Activated naive CD8-positive, alpha-beta T cell treated with anti-CD3 and anti-CD28 coated beads, Interleukin-2, amount 50 U/mL, for 24 hours (primary cell): ENCODE measurements at places on chromosomes 2 and 18.

GRCh38 chr18:23133860-23134779, 1.2 kb upstream of the CABLES1 start:
- peak; percentile 51 for DNase-seq

- no peak for DNase-seq
Measured at GRCh38 chr2:85801871-85802270, 48.1 kb downstream of the ATOH8 start.

GRCh38 chr18:23812546-23813440, 123.5 kb downstream of the LAMA3 start:
- DNase-seq = no peak

DNA sequence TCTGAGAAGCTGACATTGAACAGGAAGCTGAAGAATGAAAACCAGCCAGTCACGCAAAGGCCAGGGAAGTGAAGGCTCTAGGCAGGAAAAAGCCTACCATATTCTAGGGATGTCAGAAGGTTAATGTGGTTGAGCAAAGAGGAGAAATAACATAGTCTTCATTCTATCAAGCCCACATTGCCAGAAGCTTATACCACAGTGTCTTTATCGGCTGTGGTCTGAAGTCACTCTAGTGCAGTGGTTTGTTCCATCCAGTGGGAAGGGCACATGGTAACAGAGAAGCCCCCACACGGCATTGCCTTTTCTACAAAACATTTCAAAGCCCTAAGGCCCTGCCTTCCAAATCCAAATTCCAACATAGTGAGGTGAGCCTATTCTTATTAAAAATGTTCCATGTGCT, 311.3 kb downstream of the TNS1 start:
- no peak for DNase-seq

GRCh38 chr2:231037202-231037730, at the start of gene C2orf72:
Gene C2orf72 (plus strand): TSS chr2:231037523. CDS start chr2:231037566, 43 bp downstream.
- DNase-seq = peak; percentile 23

- DNase-seq = no peak
Measured at GRCh38 chr2:77521931-77522470, at the start of gene LRRTM4. Gene LRRTM4 (minus strand): TSS chr2:77522376.

- DNase-seq = no peak
Measured at GRCh38 chr18:76335859-76336640, 159.0 kb downstream of the ZNF516 start.

DNA sequence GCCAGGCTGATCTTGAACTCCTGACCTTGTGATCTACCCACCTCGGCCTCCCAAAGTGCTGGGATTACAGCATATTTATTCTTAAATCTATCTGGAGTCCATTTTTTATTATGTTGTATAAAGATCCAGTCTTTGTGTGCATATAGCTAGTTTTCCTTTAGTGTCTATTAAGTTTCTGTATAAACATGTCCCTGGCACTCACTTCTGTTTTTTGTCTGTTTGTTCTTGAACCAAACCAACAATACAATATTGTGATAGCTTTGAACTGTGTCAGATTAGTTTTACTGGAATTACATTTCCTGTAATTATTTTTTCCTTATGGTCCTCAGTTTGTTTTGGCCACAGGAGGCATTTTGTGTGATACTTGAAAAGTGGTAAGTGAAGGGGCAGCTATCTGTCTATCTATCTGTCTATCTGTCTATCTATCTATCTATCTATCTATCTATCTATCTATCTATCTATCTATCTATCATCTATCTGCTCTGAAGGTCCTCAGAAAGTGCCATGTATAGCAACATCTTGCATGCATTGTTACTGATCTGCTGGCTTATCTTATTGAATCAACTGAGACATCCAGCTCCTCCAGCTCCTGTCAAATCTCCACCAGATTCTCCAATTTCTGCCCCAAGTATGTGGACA, 70.9 kb upstream of the ACVR1 start:
- DNase-seq = no peak

- peak; percentile 16 for DNase-seq
Measured at GRCh38 chr2:197599285-197599965, 76.0 kb downstream of the RFTN2 start.

DNA sequence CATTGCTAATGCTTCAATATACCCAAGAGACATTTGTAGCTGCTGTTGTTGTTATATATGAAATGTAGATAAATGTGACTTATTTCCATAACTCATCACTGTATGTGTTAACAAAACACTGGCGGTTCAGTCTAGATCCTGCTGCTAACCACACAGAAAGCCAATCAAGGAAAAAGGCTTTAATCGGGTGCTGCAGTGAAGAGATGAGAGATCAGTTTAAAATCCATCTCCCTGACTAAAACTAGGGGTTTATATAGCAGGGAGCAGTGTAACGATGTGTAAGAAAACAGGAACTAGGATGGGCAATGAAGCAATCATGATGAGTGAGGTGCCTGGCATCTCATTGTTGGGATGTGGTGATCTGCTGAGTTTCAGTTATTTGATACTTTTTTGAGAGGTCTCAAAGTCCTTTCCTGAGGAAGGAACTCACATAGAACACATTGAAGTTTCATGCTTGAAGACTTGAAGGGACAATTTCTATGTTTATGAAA, 677.7 kb upstream of the CDH7 start:
- no peak for DNase-seq

GRCh38 chr2:174613531-174613930, 15.9 kb upstream of the WIPF1 start:
- no peak for DNase-seq

DNA sequence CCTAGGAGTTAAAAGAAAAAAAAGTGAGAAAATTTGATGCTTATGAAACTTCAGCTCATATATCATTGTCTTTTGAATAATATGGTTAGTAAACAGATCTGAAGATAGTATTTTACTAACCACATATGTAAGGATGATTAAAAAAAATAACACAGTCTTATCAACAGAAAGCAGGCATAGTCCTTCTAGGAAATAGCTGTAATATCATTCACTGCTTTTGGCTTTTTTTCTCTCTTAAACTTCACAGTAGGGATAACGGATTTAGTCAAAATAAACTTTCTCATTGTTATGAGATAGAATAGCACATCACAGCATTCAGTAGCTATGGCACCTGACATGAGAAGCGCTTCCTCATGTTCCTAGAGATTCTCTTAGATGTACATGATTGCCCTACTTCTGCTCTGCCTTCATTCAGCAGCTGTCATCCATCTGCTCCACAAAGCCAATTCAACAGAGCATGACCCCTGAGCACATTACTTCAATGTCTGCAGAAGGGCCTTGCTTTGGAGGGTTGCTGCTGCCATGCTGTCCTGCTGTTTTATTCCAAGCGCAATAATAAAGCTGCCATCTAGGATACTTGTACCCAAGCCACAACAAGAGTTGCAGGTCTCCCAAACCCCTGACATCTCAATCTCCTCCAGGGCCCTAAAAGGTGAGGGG, 67.0 kb downstream of the TTC21B start:
- DNase-seq = no peak

- DNase-seq = no peak
Measured at GRCh38 chr2:217484046-217484445, 518.7 kb downstream of the TNS1 start.

DNA sequence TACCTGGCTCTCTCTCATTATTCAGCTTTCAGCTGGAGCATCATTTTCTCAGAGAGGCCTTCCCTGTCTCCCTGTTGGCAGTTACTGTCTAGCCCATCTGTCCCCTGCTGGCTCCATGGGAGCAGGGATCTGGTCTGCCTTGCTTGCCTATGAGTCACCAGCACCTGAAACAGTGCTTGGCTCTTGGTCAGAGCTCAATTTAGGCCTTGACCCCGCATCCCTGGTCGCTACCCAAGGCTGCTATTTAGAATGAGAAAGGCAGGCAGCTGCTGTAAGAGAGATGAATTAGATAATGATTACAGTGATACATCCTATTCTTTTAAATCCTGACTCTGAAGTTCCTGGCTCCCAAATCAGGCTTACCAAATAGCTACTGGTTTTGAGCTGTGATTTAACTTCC, 32.9 kb downstream of the KCNE4 start:
- DNase-seq = no peak

GRCh38 chr2:221958224-221958623, 340.6 kb downstream of the PAX3 start:
- no peak for DNase-seq

DNA sequence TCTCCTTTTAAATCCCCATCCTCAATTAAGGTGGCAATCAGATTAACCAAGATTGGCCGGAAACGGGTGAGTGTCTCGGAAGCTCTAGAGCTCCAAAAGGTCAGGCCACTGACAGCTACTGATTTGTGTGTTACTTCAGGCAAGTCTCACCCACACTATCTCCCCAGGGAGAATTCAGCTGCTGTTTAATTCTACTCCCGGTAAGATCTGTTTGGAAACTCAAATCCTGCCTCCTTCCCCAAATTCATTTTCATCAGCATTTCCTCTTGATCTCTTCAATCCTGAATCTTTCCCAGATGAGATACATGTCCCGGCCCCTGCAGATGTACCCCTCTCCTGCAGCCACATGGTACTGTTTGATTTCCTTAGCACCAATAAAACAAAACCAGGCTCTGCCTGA, 34.9 kb downstream of the EFR3B start:
- no peak for DNase-seq

DNA sequence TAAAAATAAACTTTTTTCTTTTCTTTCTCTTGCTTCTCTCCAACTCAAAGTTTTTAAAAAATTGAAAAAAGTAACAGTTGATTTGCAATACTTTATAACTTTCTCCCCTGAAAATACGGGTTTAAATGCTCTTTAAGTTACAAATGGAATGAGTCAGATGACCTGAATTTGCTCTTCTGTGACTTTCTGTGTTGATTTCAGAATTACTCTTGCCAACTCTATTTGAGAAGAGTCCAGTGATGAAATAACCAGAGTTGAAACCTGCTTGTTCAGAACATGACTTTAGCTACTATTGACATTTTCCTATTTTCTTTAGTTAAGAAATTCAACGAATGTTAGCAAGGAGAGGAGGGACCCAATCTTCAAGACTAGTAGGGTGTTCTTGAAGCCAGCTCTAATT, 146.1 kb upstream of the ZSWIM2 start:
- no peak for DNase-seq

- no peak for DNase-seq
Measured at GRCh38 chr2:6667326-6667725, 198.4 kb downstream of the CMPK2 start.

DNA sequence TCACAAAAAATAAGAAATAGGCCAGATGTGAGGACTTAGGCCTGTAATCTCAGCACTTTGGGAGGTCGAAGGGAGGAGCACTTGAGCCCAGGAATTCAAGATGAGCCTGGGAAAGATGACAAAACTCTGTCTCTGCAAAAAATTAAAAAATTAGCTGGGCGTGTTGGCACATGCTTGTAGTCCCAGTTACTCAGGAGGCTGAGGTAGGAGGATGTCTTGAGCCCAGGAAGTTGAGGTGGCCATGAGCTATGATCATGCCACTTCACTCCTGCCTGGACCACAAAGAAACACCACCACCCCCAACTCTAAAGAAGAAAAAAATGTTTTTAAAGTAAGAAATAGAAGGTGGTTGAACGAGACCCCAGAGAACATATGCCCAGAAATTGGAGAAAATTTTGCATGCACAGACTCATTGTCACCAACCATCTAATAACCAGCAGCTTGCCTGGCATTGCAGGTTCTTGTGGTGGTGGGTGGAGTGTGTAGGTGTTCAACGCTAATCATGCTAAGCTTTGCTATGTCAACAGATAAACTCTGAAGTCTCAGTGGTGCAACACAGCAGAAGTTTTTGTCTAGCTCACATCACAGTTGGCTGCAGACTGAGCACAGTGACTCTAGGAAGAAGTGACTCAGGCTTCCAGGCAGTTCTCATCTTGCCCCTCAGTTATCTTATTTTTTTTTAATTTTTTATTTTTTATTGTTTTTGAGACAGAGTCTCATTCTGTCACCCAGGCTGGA, 18.6 kb downstream of the ARL4C start:
- no peak for DNase-seq

GRCh38 chr2:56580242-56580641, 396.5 kb downstream of the CCDC85A start:
- no peak for DNase-seq

GRCh38 chr2:215553946-215554345, 118.1 kb upstream of the FN1 start:
- DNase-seq = no peak

GRCh38 chr18:8899000-8899399, 193.6 kb downstream of the MTCL1 start:
- DNase-seq = no peak

DNA sequence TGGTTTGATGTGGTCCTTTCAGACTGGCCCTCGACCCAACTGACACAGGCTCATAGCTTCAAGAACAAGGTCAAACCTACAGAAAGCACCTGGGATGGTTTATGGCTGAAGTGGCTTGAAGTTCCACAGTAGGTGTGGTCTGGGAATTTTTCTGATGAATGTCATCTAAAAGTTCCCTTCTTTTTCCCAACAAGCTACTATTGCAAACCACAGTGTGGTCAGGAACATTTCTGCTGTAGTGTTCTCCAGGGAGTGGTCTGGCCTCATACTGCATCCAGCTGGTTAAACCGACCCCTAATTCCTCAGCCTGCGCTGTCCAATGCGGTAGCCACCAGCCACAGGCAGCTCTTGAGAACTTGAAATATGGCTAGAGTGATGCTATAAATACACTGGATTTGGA, 92.7 kb downstream of the FAM124B start:
- no peak for DNase-seq

- no peak for DNase-seq
Measured at GRCh38 chr2:147989809-147990403, 30.6 kb downstream of the ORC4 start.

DNA sequence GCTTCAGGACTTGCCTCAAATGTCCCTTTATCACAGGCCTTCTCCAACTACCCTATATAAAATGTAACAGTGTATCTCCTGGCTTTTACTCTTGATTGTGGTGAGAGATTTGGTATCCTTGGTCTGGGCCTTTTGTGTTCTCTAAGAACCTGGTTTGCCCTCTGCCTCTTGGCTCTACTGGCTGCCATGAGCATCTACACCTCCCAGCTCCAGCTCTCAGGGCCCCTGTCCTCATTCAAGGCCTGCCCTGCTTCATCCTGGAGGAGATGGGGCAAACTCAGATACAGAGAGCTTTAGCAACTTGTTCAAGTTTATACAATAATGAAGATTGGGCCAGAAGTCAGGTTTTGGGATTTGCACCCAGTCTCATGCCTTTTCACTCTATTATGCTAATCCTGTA, 45.0 kb downstream of the QPCT start:
- no peak for DNase-seq

- DNase-seq = no peak
Measured at GRCh38 chr18:48371854-48372602, 37.2 kb downstream of the ZBTB7C start.

DNA sequence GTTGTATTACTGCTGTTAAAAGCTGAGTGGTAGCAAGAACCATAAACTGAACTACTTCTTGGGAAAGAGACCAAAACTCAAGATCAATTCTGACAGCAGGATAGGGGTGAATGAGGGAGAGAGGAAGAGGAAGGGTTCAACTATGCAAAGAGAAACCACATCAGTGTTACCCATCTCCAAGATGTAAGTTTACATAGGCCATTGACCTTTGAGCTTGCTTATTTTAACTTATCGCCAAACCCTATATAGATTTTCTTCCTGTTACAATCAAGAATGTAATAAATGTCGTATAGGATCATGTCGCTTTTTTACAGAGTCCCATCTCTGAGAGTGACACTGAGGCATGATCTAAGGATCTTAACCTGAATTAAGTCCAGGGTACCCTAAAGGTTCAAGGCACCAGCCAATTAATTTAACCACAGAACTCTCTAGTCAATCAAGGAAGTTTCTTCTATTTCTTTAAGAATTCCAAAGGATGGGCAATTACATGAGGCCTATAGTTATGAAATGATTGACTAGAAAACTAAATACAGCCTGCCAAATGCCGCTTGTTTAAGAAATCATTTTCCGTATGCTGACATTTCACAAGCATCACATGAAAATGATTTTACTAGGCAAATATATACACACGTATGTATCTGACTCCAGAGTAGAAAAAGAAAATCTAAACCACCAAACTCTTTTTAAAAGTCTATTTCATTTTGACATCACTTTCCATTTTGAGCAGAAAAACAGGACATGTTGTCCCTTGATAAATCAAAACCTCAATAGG, 11.8 kb downstream of the RND3 start:
- DNase-seq = no peak
